WTC11 (cell line): ENCODE measurements at places on chromosomes 1 and 21. TPM values are rescaled to one million over a fixed set of nuclear protein-coding genes. Genes with fewer than 3 reads are reported as not detected.
A peak's percentile ranks its signal among the peaks of the same experiment; 100 is the strongest.

LDLRAD1 gene
- total RNA-seq = 0.09 to 0.16 TPM in 2 of 3 replicates, not detected in the other

DNA sequence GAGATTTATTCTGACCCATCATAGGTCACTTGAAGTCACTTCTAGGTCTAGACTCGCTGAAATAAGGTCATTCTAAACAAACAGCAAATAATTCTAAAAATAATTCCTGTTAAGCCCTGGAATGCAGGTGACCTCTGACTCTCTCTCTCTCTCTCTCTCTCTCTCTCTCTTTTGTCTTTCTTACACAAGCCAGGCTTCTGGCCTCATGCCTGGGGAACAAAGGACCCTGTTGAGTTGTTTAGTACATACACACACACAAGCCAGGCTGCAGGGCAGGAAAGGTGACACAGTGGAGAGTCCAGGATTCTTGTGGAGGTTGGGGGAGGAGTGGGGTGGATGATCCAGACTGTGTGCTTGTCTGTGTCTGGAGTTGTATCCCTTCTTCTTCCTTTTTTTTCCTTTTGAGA is 4.0 kb upstream of the MEX3A start:
- no peaks in the 10 kb centered on the region for H3K36me3 ChIP-seq
- no peak for DNase-seq
- H3K4me3 ChIP-seq = no peak overlapping the region
- peak overlapping the region; percentile 80; the same call in 1 of the 2 replicates for H3K27ac ChIP-seq

GRCh38 chr1:227242811-227243682 is 75.2 kb downstream of the CDC42BPA start:
- H3K4me1 ChIP-seq = peaks cover 14% of the 10 kb centered on the region
- no peaks in the 10 kb centered on the region for H3K36me3 ChIP-seq
- no peak overlapping the region for H3K4me3 ChIP-seq
- DNase-seq = no peak
- H3K27me3 ChIP-seq = no peaks in the 10 kb centered on the region
- no peak overlapping the region for H3K27ac ChIP-seq

DDAH1 gene
- 22.8 to 27.8 TPM (median 27.5 TPM) in 3 replicates for total RNA-seq

DNA sequence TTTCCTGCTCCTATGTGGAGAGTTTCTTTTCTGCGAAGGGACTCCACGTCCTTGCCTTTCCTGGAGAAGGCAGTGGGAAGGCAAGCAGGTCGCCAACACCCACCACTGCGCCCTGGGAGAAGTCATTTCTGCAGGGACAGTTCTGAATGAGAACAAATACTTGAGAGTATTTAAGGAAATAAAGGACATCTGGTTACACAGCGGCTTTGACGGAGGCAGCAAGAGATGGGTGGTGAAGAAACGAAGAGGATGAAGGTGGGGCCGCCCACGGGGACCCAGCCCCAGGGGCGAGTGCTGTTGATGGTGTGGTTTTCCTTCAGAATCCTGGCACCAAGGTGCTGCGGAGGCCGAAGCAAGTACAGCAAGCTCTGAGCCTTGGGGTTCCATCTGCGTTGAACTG is 75.5 kb downstream of the PSMG1 start:
- H3K4me1 ChIP-seq = peaks cover 6% of the 10 kb centered on the region
- DNase-seq = no peak
- no peak overlapping the region for H3K4me3 ChIP-seq
- H3K36me3 ChIP-seq = no peaks in the 10 kb centered on the region

AMY1B gene
- not detected in 3 replicates for total RNA-seq

OR2AK2 gene
- total RNA-seq = not detected in 3 replicates

SH2D2A gene
- 4.9 to 6.9 TPM (median 6.6 TPM) in 3 replicates for total RNA-seq

GRCh38 chr1:45275054-45275453 is 51.6 kb upstream of the HPDL start:
- H3K27me3 ChIP-seq = peaks cover 7% of the 10 kb centered on the region
- H3K4me1 ChIP-seq = peaks cover 7% of the 10 kb centered on the region
- H3K4me3 ChIP-seq = no peak overlapping the region
- no peak for DNase-seq
- peaks cover 10% of the 10 kb centered on the region for H3K36me3 ChIP-seq
- no peak overlapping the region for H3K27ac ChIP-seq

GRCh38 chr1:89453123-89453972 is 71.3 kb upstream of the LRRC8B start:
- no peak overlapping the region for H3K4me3 ChIP-seq
- peaks cover 11% of the 10 kb centered on the region for H3K4me1 ChIP-seq
- H3K27me3 ChIP-seq = no peaks in the 10 kb centered on the region
- no peak overlapping the region for H3K27ac ChIP-seq
